ENCODE measurements at places on chromosomes 16 and 17.
A peak's percentile ranks its signal among the peaks of the same experiment; 100 is the strongest.

DNA sequence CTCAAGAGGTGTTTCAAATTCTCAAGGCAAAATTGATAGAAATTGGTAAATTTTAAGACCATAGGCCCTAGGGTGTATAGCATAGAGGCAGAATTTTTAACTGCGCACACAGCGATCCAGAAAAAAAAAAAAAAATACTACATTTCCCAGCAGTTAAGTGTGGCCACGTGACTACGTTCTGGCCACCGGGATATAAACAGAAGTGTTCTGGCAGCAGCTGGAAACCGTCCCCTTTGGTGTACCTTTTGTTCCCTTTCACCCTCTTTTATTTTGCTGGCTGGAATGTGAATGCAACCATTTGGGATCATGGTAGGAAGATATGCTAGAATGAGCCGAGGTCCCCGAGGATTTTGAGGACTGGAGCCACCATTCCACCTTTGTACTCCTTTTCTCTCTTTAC is 52.7 kb upstream of the AKAP1 start:
- no peak for DNase-seq

- no peak for DNase-seq
Observed at GRCh38 chr17:41873559-41874292, 8.5 kb upstream of the KLHL11 start.

- peak; percentile 8 for DNase-seq
Observed at GRCh38 chr17:58272367-58273280, 8.1 kb downstream of the MPO start.

- no peak for DNase-seq
Observed at GRCh38 chr16:82660075-82660645, 33.4 kb downstream of the CDH13 start.

GRCh38 chr17:36879027-36879426 is 58.2 kb upstream of the LHX1 start:
- no peak for DNase-seq

GRCh38 chr17:27310565-27311110 is 16.7 kb downstream of the WSB1 start:
- DNase-seq: no peak

- DNase-seq: peak; percentile 61
Observed at GRCh38 chr16:3654249-3654991, at the start of gene DNASE1. DNASE1 (plus strand) TSS chr16:3654691; CDS start chr16:3655374, 683 bp downstream.

DNA sequence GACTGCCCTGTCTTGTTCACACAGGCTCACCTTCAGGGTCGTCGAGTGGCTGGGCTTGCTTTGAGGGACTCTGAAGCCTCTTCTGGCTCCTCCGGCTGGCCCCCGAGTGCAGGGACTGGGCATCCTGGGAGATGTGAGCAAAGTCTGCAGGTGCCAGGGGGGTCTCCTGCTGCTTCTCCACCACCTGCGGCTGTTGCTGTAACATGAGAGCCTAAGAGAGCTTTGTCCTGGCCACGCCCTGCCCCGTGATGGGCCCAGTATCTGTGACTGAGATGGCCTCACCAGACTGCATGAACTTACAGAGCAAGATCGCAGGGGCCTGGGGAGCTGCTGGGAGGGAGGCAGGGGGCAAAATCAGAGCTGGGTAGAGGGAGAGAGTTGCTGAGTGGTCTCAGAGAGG is 12.5 kb downstream of the ERN2 start:
- DNase-seq: no peak

GRCh38 chr17:80364091-80364691 is 50.8 kb upstream of the ENDOV start:
- DNase-seq: no peak

GRCh38 chr17:57051886-57052361 is 33.1 kb upstream of the AKAP1 start:
- no peak for DNase-seq

- DNase-seq: no peak
Observed at GRCh38 chr16:57775661-57776469, 26.4 kb downstream of the KIFC3 start.

GRCh38 chr17:4204190-4204589 is 59.6 kb downstream of the ANKFY1 start:
- no peak for DNase-seq

DNA sequence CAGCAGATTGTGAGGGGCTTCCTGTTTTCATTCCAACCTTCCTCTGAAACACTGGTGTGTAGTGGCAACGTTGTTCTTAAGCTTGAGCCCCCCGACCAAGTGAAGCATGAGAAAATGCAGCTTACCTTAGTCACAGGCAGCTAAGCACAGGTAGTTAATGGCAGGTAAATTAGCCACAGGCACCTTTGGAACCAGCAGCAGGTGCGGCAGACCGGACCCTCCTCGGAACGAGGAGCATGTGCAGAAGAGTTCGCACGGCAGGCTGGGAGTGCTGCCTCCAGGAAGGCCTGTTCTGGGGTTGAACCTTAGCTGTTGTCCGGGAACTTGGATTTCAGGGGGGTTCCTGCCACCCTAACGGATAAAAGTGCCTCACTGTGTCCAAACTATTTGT is 7.2 kb upstream of the IRF8 start:
- no peak for DNase-seq

- peak; percentile 10 for DNase-seq
Observed at GRCh38 chr16:85172455-85173145, 60.3 kb upstream of the CIBAR2 start.

DNA sequence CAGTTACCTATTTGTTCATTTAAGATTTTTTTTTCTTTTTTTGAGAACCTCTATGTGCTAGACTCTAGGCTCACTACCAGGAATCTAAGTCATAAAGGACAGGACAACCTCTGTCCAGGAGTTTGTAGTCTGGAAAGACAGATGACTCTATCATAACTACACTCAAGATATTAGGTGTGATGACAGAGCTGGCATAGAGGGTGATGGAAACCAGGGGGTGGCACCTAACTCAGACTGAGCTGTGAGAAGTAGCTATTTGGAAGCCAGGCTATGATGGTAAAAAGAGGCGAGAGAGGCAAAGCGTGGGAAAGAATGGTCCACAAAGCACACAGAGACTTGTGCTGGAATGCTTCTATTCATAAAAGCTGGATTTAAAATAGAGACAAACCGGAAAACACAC is 372.3 kb downstream of the SEC14L1 start:
- DNase-seq: no peak

- DNase-seq: no peak
Observed at GRCh38 chr17:40509626-40510327, 8.4 kb upstream of the TNS4 start.

DNA sequence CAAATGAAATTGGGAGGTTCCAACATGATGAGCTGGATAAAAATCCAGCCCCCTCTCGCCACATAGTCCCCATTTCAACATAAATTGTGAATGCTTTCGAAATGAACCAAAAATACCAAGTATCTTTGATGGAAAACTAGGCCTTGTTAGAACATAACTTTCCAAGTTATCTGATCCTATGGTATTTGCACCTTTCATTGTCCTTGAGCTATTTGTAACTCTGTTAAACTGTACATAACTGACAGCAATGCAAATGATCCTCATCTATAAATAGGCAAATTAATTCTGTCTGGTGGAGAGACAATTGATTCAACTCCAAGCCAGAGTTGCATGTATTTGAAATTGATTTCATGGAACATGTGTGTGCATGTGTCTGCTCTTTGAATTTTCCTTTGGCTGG is 18.2 kb downstream of the CMTM4 start:
- DNase-seq: no peak

DNA sequence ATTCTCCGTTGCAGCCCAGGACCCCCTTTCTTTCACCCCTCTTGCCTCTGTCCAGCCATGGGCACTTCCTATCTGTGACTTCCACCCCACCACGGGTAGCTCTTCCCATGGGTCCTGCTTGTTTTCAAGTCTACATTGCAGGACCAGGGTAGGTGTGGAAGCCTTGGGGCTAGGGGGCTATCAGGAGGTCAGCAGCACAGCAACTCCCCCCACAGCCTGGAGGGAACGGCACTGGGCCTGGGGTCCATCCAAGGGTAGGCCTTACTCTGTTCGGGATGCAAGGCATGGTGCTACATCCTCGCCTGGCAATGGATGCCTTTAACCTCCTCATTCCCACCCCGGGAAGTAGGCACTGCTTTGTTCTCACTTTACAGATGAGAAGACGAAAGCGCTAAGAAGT is 109.3 kb downstream of the IRX5 start:
- DNase-seq: no peak

- no peak for DNase-seq
Observed at GRCh38 chr16:66188917-66189725, 177.4 kb upstream of the CDH5 start.

DNA sequence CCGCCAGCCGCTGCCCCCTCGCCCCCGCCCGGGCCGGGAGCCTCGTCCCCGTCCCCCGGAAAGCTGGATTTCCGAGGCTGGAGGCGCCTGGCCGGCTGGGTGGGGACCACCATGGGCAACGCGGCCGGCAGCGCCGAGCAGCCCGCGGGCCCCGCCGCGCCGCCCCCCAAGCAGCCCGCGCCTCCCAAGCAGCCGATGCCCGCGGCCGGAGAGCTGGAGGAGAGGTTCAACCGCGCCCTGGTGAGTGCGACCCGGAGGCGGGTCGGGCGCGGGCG is 266 bp downstream of the FMNL1 start:
- DNase-seq: no peak

DNA sequence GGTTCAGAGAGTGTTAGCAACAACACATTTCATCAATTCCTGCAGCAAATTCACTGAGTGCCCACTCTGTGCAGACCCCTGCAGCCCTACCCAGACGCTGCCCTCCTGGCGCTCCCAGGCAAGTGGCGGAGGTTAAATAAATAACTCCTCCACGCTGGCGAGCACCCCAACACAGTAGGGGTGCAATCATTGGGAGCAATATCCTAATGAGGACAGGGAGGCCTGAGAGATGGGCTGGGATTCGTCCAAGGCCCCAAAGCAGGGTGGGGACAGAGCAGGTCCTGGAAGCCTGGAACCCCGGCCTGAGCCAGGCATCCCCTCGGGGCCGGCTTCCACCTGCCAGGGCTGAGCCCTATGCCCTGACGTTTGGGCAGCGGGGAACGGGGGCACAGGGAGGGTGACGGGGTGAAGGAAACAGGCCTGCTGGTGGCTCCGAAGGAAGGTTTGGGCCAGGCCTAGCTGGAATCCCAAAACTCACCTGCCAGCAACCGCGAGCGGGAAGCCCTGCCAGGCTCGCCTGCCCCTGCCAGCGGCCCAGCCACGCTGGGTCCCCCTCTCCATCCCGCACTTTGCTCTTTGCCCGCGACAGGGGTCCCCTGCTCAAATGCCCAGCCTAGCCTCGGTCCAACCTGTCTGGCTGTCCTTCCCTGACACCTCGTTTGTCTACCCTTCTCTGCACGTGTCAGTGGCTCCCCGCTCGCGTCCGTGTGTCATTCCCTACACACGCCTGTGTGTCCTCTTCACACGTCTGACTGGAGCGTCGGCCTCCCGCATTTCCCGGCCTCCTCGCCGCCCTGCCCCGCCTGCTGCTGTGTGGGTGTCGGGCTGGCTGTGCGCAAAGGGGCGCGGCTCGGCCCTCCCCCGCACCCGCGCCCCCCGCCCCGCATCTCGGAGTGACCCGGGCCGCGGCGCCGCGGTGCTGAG is 721 bp upstream of the BEAN1 start:
- no peak for DNase-seq

DNA sequence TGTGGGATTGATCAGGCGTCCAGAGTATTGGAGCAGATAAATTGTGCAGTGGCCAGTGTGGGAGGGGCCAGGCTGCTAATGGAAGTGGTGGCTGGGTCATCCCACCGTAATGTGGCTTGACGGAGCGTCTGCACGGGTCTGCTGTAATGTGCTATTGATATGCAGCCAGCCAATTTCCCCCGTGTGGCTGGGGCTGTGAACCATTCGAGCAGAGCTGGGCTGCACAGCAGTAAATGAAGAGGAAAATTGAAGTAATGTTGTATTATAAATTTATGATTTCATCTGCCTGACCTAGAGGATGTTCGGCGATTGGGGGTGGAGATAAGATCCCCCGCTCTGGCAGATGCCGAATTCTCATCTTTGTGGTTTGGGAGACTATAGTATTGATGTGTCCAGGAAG is 121.5 kb downstream of the CCDC182 start:
- no peak for DNase-seq

DNA sequence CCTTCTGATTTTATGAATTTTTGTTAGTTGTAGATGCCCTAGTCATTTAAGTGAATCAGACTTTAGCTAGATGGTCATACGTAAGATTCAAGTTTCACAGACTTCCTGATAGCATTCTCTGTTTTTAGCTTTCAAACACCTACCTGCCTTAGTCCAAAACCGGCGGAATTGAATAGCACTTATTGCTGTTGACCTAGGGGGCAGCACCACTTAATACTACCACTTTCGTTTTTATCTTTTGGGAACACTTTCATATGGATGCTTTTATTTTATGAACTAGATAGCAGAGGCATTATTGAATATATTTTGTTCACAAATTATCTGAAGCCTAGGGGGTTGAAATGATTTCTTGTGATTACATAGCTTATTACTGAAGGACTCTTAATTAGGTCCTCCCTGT is 31.5 kb downstream of the TADA2A start:
- no peak for DNase-seq

- no peak for DNase-seq
Observed at GRCh38 chr17:49913226-49914095, 55.5 kb upstream of the DLX4 start.

GRCh38 chr17:64694207-64694606 is 32.1 kb upstream of the SMURF2 start:
- DNase-seq: peak; percentile 98

GRCh38 chr16:71895679-71896365 is 491 bp downstream of the IST1 start:
- peak; percentile 40 for DNase-seq

GRCh38 chr17:57707892-57708291 is 37.2 kb downstream of the CCDC182 start:
- DNase-seq: no peak

GRCh38 chr16:50318796-50319578 is 49.8 kb downstream of the BRD7 start:
- no peak for DNase-seq

GRCh38 chr17:14306596-14306995 is 5.7 kb downstream of the HS3ST3B1 start:
- no peak for DNase-seq

DNA sequence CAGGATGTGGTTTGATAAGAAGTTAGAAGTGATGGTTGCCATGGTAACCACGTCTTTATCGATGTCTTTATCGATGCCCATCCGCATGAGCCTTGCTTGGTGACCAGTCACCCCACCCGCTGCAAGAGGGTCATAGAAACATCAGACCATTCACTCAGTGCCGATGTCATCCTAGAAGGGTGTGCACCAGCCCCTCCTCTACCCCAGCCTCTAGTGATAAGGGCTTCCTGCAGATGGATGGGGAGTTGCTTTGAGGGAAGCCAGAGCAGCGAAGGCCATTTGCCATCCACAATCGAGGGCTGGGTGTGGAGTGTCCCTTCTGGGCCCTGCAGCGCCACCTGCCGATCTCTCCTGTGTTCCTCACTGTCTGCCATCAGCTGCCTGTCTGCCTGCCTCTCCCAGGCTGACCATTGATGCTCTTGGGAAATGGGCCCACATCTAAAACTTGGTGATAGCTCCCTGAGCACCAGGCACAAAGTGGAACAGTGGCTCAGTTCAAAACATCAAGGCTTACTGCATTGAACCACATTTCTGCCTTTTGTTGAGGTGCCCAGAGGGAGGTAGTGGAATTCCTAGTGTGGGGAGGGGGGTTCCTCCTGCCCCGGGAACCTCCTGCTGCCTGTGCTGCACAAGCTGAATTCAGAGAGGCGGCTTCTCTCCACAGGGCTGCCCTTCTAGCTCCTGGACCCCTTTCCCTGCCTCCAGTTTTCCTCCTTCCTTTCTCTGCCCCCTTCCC is 8.9 kb downstream of the CALB2 start:
- peak; percentile 41 for DNase-seq
